Choroid plexus epithelial cell (primary cell): ENCODE measurements at places on chromosomes 11 and 22.

DNA sequence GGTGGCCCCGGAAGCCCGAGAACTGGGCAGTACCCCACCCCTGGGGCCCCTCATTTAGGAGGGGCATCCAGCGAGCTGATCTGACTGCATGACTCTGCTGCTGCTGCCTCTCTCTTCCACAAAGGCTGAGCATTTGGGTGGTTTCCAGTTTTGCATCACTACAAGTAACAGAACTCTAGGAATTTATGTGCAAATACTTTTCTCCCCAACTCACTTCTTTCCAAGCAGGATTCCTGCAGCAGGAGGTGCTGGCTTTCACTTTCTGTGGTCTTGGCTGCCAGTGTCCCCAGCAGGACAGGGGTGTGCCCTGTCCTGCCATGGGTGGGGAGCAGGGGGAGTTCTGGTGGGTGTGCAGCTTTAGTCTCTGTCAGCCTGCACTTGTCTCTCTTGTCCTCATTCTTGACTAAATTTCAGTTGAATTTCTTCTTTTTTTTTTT lies 21.2 kb downstream of the UPB1 start:
- DNase-seq: peak; percentile 94

DNA sequence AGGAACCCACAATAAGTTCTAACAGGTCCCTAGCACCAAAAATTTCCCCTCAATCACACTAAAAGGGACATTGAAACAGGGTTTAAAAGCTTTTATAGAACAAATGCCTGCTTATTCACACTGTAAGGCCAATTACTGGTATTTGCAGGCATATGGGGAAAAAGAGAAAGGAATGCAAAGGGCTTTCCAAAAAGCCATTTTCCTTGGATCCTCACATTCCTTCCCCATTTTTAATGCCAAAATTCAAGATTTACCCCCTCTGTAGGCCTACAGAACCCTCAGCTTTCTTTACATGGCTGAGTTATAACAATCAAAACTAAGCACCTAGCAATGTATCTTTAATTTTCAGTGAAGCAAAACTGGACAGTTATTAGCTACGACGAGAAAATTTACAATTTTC lies 102.0 kb downstream of the SBF2 start:
- no peak for DNase-seq

DNA sequence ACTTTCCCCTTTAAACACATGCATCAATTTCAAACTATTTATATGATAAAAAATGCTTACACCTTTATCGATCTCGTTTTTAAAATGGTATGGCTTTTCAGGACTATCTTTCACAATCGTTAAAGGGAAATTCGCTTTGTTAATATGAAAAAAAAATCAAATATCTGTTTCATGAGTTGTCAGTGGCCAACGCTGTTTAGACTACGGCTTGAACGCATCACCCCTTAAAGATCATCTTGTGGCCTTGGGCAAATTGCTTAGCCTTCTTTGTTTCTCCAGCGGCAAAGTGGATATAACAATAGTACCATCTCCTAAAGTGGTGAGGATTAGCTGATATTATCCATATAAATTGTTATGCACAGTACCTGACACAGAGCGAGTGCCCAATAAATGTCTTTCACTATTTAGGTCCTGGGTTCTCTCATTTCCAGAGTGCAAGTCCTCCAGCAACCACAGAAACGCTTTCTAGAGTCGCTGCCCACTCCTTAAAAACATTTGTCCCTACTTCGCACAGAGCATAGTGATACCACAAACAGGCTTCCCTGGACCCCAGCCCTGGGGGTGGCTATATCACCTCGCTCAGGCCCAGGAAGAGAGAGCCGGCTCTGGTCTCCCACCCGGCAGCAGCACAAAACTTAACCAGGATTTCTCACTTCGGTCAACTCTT lies 904 bp downstream of the SLC35F2 start:
- DNase-seq: peak; percentile 22

DNA sequence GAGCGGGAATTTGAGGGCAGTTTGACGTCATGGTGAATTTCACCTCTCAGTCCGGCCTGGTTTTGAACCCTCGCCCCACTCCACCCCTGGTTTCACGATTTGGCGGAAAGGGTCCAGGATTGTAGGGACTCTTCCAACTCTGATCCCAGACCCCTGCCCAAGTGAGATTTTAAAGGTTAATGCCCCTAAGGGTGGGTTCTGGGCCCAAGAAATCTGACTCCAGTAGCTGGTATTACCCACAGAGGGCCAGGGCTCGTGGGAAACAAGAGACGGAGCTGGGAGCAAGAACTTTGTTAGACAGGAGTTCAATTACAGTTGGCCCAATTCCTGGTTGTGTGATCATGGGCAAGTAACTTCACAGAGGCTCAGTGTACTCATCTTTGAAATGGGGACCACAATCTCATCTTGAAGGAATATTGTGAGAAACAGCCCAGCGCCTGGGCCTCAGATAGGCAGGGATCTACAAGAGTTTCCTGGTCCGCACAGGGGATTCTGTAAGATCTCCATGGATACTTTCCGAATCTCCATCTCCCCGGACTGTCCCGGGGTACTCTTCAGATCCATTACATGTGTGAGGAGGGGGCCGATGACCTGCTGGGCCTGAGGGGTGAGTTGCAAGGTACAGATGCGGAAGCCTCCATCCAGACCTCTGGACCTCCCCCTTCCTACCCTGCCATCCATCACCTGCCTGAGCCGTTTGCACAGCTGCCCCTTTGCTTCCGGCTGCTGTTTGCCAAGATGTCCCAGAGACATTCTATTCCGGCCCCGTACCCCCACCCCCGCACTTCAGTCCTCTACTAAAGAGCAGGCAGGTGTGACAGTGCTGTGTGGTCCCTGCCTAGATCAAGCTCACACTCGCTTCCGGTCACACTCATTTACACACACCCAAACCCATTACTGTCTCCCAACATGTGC lies 687 bp upstream of the CALCA start:
- DNase-seq: no peak

GRCh38 chr22:23626286-23626975 lies 5.7 kb downstream of the DRICH1 start:
- no peak for DNase-seq

GRCh38 chr11:47225552-47226400 lies 11.0 kb downstream of the DDB2 start:
- peak; percentile 61 for DNase-seq

DNA sequence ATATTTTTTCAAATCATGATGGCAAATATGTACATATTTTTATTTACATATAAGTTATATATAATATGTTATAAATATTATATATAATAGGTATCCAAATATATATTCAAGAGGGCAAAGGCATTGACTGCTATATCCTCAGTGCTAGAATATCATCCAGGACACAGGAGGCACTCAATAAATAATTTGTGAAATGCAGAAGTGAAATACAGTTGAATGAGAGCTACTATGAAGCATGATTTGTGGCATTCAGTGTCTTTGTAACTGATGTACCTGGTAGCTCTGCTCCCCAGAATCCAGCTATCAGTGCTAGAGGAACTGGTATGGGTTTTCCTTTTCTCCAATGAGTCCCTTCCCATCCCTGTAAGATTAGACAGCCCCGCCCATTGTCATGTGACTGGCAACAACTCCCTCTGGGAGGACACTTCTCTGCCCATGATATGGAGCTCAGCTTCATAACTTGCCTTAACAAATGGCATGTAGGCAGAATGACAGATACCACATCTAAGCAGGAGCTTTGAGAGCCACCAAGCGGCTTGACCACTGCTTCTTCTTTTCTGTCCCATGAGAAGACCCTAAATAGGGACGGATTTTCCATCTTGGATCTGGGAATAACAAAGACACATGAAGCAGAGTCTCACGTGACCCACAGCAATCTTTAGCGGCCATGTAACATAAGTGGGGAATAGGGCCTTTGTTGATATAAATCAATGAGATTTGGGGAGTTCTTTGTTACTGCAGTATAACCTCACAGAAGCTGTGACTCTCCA lies 10.2 kb upstream of the CD82 start:
- DNase-seq: no peak

GRCh38 chr11:65445604-65446445 lies 23.2 kb downstream of the NEAT1 start:
- peak; percentile 81 for DNase-seq

GRCh38 chr11:131897956-131898355 lies 527.5 kb downstream of the NTM start:
- peak; percentile 66 for DNase-seq

GRCh38 chr11:111734101-111734953 lies 31.9 kb downstream of the PPP2R1B start:
- peak; percentile 55 for DNase-seq

DNA sequence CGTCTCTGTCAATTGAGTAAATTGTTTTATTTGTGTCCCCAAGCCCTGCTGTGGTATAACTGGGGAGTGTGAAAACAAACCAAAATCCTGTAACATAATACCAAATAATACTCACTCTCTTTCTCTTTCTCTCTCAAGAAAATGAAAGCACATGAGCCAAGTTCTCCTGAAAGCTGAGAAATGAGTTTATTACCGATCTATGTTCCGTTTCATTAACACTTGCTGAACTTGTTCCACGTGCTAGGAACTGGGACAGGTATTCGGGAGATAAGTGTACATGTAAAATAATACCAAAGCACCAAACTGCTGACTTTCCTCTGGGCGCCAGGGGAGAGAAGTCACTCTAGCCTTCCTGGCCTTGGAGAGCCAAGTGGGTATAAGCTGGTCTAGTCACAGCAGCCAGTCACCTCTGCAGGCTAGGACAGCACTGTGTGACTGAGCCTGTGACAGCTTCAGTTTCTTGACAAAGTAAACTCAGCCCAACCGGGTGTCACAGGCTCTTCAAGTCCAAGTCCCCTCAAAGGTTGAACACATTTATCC lies 23.1 kb downstream of the CD6 start:
- DNase-seq: no peak

- no peak for DNase-seq
These were observed 126.4 kb upstream of the RASSF10 start for GRCh38 chr11:12882670-12883069.

- no peak for DNase-seq
These were observed 9.8 kb upstream of the TUBA8 start for GRCh38 chr22:18100781-18101180.

DNA sequence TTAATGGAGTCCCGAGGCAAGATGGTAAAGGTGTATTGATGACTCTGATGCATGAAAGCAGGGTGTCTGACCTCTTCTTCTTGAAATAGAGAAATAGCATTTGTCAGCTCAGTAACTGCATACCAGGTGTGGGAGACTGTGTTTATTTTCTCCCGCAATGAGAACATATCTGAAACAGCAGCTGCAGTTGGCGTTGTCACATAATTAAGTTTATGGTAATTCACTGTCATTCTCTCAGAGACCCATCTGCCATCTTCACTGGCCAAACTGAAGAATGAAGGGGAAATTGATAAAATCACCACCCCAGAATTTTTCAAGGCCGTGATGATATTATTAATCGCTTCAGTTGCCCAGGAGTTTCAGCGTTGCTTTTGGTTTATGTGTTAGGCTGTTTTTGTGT lies 20.1 kb upstream of the MCHR1 start:
- no peak for DNase-seq

GRCh38 chr11:71153005-71153390 lies 99.4 kb downstream of the SHANK2 start:
- DNase-seq: peak; percentile 4

DNA sequence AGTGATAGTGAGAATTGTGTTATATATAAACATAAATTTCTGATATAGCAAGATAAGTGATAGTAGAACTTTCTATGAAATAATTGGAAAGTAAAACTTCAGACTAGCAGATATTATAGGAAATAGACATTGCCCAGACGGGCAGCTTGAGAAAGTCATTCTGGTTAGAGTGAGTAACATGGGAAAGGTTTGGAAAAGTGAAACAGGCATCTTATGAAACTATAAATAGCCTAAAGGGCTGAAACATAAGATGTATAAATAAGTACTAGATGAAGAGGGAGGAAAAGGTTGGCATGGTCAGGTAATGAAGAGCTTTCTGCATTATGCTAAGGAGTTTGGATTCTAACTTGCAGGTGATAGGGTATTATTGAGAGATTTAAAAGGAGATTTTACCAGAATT lies 101.3 kb downstream of the DYNC2H1 start:
- DNase-seq: no peak

- no peak for DNase-seq
These were observed 793.6 kb upstream of the RAG2 start for GRCh38 chr11:37391615-37392014.

DNA sequence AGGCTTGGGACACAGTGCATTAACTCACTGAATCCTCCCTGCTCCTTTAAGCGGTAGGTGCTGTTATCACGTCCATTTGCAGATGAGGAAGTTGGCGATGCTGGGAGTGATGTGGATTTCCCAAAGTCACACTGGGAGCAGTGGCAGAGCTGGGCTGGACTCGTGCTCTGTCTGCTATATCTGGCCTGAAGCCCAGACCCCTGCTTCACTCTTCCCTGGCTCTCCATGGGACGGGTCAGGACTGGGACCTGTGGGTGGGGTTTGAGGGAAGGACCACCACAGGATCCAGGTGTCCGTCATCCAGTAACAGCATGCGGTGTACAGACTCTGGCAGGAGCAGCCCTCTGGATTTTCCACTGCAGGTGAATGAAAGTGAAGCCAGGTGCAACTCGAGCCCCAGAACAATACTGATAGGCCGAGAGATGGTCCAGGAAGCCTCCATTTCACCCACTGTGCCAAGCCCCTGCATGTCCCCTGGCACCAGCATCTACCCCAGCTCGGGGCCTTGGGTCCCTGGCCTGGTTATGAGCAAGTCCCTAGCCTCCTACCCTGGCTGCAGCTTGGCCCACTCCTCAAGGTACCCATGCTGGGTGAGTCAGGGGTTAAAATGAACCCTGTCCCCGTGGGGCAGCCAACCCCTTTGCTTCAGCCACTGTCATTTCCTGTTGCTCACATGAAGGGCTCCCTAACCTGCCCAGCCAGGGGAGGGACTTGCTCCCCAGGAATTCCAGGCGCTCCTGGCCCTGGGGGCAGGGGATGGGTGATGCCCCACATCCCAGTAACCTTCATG lies 4.2 kb downstream of the USP2 start:
- DNase-seq: no peak

GRCh38 chr22:36009085-36009484 lies 19.5 kb downstream of the RBFOX2 start:
- DNase-seq: peak; percentile 65

DNA sequence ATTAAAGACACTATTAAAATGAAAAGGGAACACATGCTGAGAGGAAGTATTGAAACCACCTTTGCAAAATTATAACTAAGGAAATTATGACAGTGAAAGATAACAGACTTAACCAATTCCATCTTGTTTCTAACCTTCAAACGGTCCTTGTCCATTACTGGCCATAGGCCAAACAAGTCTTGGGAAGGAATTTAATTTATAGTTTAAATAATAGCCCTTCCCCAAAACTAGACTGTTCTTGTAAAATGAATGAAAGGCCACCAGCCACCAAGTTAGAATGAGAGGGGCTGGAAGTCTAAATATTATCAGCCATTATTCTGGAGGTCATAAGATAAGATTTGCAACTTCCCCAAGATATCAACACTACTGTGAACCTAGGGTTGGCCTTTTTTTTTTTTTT lies 1.8 kb upstream of the TALDO1 start:
- DNase-seq: no peak

GRCh38 chr11:70068950-70069349 lies 9.2 kb upstream of the ANO1 start:
- DNase-seq: no peak

- DNase-seq: no peak
These were observed 62.2 kb downstream of the PARVA start for GRCh38 chr11:12439615-12440014.
